A549 treated with CpdA at 1 μM for 4 hours (cell line): ENCODE measurements at places on chromosomes 5 and 9. TPM values are rescaled to one million over a fixed set of nuclear protein-coding genes. Genes with fewer than 3 reads are reported as not detected.

The PCDHGA1 gene
- total RNA-seq: 0.27 to 0.49 TPM (median 0.31 TPM) in 5 replicates

The SPATA9 gene
- total RNA-seq: 0.09 TPM in 1 of 5 replicates, not detected in the others

The BRD8 gene
- 50.4 to 67.4 TPM (median 56.7 TPM) in 5 replicates for total RNA-seq

The SPAAR gene
- total RNA-seq: not detected in 5 replicates

The FOXI1 gene
- total RNA-seq: not detected in 5 replicates

The FAM200C gene
- 2.0 to 2.6 TPM (median 2.1 TPM) in 5 replicates for total RNA-seq

The SMIM27 gene
- total RNA-seq: 11.3 to 15.8 TPM (median 14.4 TPM) in 5 replicates

The TXN gene
- 1,184 to 1,451 TPM (median 1,260 TPM) in 5 replicates for total RNA-seq

The ANKRD18B gene
- 5.6 to 8.6 TPM (median 7.2 TPM) in 5 replicates for total RNA-seq

The FCHO2 gene
- 8.2 to 13.9 TPM (median 13.5 TPM) in 5 replicates for total RNA-seq

The GRHPR gene
- 146 to 170 TPM (median 160 TPM) in 5 replicates for total RNA-seq

The C5orf63 gene
- 3.3 to 4.4 TPM (median 3.7 TPM) in 5 replicates for total RNA-seq

The OR2V1 gene
- not detected in 5 replicates for total RNA-seq

The HK3 gene
- total RNA-seq: 0.08 to 0.11 TPM in 2 of 5 replicates, not detected in the others

The KIF12 gene
- 2.0 to 3.0 TPM (median 2.5 TPM) in 5 replicates for total RNA-seq

The DNAJC25 gene
- total RNA-seq: 10.4 to 13.0 TPM (median 11.0 TPM) in 5 replicates

The C5orf52 gene
- total RNA-seq: not detected in 5 replicates

The FBN2 gene
- total RNA-seq: 12.7 to 18.5 TPM (median 17.3 TPM) in 5 replicates

The CSF1R gene
- total RNA-seq: 0.07 to 0.23 TPM (median 0.15 TPM) in 4 of 5 replicates, not detected in the other

The KIAA0825 gene
- total RNA-seq: 0.20 to 0.43 TPM (median 0.38 TPM) in 5 replicates

The NOXA1 gene
- 1.0 to 1.5 TPM (median 1.5 TPM) in 5 replicates for total RNA-seq

The OLFML2A gene
- 15.5 to 24.4 TPM (median 18.2 TPM) in 5 replicates for total RNA-seq

The TMEM171 gene
- total RNA-seq: 3.9 to 6.9 TPM (median 4.9 TPM) in 5 replicates

The ORM2 gene
- not detected in 5 replicates for total RNA-seq

The ADAMTSL1 gene
- 0.07 to 0.18 TPM (median 0.07 TPM) in 3 of 5 replicates, not detected in the others for total RNA-seq

The GLRA1 gene
- not detected in 5 replicates for total RNA-seq

The SHC3 gene
- total RNA-seq: 0.41 to 0.80 TPM (median 0.50 TPM) in 5 replicates

The ECPAS gene
- total RNA-seq: 36.9 to 51.0 TPM (median 38.2 TPM) in 5 replicates

The IFNA13 gene
- total RNA-seq: not detected in 5 replicates

The CAST gene
- total RNA-seq: 142 to 216 TPM (median 176 TPM) in 5 replicates

The KIF24 gene
- total RNA-seq: 3.4 to 3.8 TPM (median 3.6 TPM) in 5 replicates

The ZFP2 gene
- 0.03 to 0.07 TPM in 2 of 5 replicates, not detected in the others for total RNA-seq

The C5 gene
- total RNA-seq: 10.4 to 13.9 TPM (median 12.5 TPM) in 5 replicates

The C5orf58 gene
- total RNA-seq: not detected in 5 replicates

The HSPB3 gene
- not detected in 5 replicates for total RNA-seq

The LCN15 gene
- 0.09 TPM in 1 of 5 replicates, not detected in the others for total RNA-seq

The RNF38 gene
- total RNA-seq: 6.8 to 9.5 TPM (median 8.5 TPM) in 5 replicates

The CD74 gene
- 0.08 to 0.10 TPM (median 0.09 TPM) in 3 of 5 replicates, not detected in the others for total RNA-seq

The CTXN3 gene
- not detected in 5 replicates for total RNA-seq

The RPL12 gene
- 2,700 to 2,873 TPM (median 2,816 TPM) in 5 replicates for total RNA-seq

The SPATA31D4 gene
- total RNA-seq: not detected in 5 replicates
